RWPE1 (cell line): ENCODE measurements at places on chromosomes 5 and 9.

DNA sequence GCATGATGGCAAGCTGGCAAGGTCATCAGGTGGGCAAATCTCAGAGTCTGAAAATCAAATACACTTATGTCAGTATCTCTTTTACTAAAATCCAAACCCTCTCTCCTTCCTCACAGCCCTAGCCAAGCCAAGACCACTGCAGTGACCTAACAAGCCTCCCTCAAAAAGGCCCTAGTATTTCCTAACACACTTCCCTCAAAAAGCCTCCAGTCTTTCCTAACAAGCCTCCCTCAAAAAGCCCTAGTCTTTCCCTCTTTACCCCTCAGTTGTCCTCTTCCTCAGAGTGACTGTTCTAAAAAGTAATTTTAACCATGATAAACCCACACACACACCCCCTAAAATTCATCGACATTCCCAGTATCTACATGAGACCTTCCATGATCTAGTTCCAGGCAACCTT, 140.0 kb downstream of the CDK5RAP2 start:
- no peak for DNase-seq

DNA sequence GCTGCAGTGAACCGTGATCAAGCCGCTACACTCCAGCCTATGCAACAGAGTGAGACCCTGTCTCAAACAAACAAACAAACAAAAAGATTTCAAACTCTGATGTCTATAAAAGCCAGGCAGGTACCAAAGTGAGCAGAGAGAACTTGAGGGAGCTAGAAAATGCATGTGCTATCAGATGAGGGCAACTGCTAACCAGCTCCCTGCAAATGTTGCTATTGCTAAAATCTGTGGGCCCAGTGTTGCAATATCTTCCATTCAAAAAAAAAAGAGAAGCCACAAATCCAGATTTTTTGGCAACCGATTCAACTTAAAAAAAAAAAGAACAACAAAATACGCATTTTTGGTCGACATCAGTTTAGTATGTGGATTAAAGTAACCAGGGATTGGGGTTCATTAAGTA, 5.5 kb downstream of the UBE2D2 start:
- no peak for DNase-seq

DNA sequence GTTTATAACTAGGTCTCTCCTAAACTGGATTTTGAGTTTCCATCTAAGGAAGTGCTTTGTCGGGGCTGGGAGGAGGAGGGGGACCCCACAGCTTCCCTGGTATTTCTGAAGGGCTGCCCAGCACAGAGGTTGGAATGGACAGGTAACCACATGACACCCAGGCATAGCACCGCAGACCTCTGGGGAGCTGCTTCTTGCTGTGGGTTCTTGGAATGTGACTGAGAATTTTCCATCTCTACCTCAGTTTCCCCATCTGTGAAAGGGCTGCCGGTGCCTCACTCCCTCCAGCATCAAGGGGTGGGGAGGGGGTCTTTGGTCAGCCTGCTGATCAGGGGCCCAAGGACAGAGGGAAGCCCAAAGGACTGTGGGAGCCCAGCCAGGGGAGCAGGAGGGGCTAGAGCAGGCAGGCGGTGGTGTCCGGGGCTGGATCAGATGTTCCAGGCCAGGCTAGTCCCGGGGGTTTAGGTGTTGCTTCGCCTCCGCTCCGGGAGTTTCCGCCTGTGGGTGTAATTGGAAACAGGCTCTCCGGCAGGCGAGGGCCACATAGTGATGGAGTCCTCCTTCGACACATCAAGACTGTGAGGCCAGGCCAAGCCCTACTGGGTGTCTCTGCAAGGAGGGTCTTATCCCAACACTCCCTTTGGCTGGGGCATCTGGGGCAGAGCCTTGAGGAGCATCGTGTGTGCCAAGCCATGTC, 3.3 kb downstream of the OLFML2A start:
- no peak for DNase-seq

GRCh38 chr5:861442-862366, 10.9 kb upstream of the ZDHHC11 start:
- DNase-seq = peak; percentile 37

DNA sequence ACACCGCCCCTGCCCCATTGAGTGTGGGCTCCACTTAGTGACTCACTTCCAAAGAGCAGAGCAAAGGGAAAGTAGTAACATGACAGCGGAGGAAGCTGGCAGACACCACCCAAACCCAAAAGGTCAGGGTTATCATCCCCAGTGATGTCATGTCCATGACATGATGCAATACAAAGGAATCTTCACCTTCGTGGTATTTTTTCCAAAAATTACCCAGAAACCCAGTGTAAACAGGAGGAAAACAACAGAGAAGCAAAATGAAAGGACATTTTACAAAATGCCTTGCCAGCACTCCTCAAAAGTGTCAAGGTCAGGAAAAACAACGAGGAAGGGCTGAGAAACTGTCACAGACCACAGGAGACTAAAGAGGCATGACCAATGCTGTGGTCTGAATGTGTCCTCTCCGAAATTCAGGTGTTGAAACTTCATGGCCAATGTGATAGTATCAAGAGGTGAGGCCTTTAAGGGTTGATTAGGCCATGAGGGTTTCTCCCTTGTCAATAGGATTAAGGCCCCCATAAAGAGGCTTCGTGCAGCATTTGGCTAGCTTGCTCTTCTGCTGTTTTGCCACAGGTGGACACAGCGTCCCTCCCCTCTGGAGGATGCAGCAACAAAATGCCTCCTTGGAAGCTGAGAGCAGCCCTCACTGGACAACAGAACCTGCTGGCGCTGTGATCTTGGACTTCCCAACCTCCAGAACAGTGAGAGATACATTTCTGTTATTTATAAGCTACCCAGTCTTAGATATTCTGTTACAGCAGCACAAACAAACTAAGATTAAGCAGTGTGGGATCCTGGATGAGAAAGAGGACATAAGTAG, 30.5 kb upstream of the MED10 start:
- no peak for DNase-seq

DNA sequence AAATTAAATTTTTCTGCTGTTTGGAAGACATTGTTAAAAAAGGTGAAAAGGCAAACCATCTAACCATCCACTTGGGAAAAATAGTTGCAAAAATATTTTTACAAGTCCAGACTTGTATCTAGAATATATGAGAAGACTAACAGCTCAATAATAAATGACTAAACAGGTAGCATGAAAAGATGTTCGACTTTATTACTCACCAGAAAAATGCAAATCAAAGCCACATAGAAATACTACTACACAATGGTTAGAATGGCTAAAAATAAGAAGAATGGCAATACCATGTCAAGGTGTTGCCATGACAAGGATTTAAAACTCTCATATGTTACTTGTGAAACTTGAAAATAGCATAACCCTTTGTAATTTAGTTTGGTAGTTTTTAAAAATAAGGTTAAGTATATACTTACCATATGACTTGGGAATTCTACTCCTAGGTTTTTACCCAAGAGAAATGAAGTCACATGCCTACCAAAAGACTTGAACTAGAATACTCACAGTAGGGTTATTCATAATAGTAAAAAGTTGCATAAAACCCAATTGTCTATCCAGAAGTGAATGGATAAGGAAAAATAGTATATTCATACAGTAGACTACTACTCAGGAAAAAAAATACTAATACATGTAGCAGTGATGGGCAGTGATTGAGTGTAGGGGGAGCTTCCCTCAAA, 93.8 kb downstream of the VPS13A start:
- peak; percentile 77 for DNase-seq

DNA sequence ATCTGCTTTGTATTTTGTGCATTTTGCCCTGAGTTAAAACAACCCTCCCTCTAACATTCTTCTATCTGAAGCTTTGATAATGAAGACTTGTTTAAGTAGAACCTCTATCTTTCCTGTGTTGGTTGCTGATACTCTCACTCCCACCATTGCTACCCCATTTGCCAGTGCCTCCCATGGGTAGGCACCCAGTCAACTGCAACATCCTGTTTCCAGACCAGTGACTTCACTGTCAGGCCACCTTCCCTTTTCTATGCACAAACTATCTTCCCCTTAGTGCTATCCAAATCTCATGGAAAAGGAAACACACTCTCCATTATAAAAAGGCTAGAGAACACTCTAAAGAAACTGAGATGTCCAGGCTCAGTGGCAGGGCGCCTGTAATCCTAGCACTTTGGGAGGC, 5.6 kb upstream of the IARS1 start:
- no peak for DNase-seq

GRCh38 chr5:178247481-178248456, 15.2 kb upstream of the PHYKPL start:
- no peak for DNase-seq

DNA sequence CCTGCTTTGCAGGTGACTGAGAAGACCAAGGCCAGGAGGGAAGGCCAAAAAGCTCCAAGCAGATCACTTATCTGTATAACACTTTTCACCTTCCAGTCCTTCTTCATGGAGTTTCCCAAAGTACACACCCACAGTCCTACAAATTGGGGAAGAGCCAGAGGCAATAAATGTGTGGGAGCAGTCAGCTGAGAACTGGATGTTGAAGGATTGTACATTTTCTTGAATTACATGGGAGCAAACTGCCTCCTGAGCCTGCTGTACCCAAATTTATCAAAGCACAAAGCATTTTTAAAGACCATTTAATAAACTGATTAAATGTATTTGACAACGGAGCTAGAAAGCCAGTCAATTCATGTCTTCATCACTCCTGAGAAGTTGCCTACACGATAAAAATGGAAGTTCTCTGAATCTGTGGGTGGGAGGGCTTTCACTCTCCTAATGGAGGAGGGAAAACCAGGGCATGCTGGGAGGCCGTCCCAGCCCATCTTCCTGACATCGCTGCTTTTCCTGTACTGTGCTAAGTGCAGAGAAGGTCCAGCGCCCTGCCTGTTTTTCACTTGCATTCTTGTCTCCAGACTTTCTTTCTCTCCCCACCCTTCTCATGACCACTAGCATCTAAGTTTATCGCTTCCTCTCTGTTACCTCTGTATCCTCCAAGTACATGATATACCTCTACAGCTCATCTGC, 79.0 kb downstream of the KCNIP1 start:
- DNase-seq = no peak

GRCh38 chr9:37151812-37152211, 31.4 kb downstream of the ZCCHC7 start:
- no peak for DNase-seq

GRCh38 chr5:38208782-38209378, 49.5 kb upstream of the EGFLAM start:
- peak; percentile 58 for DNase-seq

GRCh38 chr5:54745599-54745998, 228.0 kb downstream of the SNX18 start:
- no peak for DNase-seq

DNA sequence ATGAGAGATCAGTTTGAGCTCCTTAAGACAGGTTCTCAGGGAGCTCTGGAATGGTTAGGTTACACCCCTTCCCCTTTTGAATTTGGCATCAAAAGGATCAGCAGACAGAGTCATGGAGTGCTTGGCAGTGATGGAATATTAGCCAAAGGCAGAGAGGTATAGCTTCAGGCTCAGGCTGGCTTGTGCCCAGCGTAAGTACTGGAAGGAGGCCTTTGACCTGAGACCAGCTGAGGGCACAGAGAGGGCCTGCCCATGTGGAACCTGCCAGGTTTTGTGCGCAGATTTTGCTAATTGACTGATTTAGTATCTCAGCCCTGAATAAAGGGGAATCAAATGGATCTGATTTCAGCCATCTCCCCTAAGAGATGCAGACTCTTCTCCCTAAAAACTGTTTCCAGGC, 81.5 kb downstream of the RGS3 start:
- no peak for DNase-seq

GRCh38 chr5:137320056-137321045, 178.8 kb downstream of the SPOCK1 start:
- DNase-seq = peak; percentile 79

GRCh38 chr9:135214054-135214640, 126.7 kb downstream of the OLFM1 start:
- DNase-seq = no peak

GRCh38 chr9:69121155-69122081, 52.7 kb upstream of the TJP2 start:
- DNase-seq = peak; percentile 54

GRCh38 chr9:128894764-128895163, 12.8 kb downstream of the LRRC8A start:
- no peak for DNase-seq

- peak; percentile 38 for DNase-seq
Observed at GRCh38 chr5:78472469-78473106, 112.2 kb downstream of the SCAMP1 start.
